ENCODE measurements at places on chromosomes 13 and 19.
A peak's percentile ranks its signal among the peaks of the same experiment; 100 is the strongest.

- DNase-seq, result no peak
Measured at GRCh38 chr13:112489199-112489598, 98.8 kb downstream of the TUBGCP3 start.

GRCh38 chr13:94286581-94286980 is 192.9 kb downstream of the DCT start:
- no peak for DNase-seq

GRCh38 chr13:84400706-84401105 is 518.4 kb upstream of the SLITRK1 start:
- DNase-seq, result no peak

GRCh38 chr13:49858178-49858856 is 65.8 kb upstream of the KPNA3 start:
- DNase-seq, result no peak

DNA sequence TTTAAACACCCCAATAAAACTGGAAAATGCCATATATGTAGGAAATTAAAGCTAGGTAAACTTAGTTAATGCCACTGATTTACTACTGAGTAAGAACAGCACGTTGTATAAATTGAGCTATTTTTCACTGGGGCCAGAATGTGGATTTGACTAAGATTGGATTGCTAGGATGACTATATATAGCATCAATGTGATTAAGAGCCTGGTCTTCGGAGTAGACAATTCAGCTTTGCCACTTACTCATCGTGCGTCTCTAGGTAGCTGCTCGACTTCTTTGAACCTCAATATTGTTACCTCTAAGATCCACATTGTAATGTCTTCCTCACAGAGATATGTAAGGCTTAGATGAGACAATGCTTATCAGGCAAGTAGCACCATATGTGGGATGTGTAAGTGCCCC is 462.5 kb downstream of the KLF12 start:
- no peak for DNase-seq

GRCh38 chr13:33610438-33611120 is 207.4 kb upstream of the RFC3 start:
- DNase-seq, result no peak

- no peak for DNase-seq
Measured at GRCh38 chr19:7942981-7943443, 454 bp downstream of the TIMM44 start.

DNA sequence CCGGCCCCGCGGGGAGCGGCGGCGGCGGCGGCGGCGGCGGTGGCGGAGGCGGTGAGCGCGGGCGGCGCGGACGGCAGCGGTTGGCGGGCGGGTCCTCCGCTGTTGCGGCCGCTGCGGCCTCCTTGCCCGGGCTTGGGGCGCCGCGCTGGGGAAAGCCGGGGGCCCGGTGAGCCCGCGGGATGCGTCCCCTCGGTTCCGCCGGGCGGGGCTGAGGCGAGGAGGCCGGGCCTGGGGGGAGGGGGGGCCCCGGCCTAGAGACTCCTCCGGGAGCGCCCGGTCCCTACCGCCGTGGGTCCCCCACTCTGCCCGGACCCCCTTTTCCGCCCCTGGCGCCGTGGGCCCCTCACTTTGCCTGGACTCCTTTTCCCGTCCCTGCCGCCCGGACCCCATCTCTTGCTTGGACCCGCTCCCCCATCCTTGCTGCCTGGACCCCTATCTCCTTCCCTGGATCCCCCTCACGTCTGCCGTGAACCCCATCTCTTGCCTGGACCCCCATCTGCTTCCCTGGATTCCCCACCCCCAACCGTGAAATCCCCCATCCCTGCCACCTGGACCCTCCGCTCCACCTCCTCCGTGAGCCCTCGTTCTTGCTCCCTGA is 28.6 kb upstream of the NDUFS7 start:
- peak; percentile 81 for DNase-seq

DNA sequence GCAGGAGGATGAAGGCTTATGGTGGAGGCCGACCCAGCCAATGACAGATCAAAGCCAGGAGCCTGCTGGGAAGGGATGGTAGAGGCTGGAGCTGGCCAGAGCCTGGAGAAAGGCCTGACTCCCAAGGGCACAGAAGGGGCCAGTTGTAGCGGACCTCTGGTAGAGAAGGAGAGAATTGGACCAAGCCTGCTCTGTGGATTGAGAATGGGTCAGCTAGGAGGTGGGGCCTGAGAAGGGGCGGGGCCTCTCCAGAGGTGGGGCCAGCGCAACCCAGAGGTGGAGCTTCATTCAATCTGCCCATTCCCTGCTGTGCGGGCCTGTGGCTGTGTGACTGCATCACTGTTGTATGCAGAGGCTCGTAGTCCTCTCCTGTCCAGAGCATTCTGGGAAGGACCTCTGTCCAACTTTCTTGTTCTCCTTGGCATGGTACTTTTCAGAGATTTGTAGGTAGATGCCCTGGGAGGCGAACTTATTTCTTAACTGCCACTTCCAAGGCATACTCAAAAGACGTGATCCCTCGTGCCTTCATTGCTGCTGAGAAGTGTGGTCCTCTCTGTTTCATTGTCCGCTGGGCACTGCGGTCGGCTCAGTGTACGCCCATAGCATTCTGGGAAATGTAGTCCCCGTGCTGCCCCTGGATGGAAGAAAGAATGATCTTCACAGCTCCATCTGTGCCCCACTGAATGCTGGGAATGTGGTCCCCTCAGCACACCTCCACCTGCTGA is 6.7 kb downstream of the GRIN2D start:
- peak; percentile 43 for DNase-seq

- no peak for DNase-seq
Measured at GRCh38 chr13:74253161-74253560, 119.0 kb upstream of the KLF12 start.

- no peak for DNase-seq
Measured at GRCh38 chr13:25132751-25133390, 36.9 kb downstream of the PABPC3 start.

- no peak for DNase-seq
Measured at GRCh38 chr19:16026131-16026530, 50.2 kb upstream of the TPM4 start.

DNA sequence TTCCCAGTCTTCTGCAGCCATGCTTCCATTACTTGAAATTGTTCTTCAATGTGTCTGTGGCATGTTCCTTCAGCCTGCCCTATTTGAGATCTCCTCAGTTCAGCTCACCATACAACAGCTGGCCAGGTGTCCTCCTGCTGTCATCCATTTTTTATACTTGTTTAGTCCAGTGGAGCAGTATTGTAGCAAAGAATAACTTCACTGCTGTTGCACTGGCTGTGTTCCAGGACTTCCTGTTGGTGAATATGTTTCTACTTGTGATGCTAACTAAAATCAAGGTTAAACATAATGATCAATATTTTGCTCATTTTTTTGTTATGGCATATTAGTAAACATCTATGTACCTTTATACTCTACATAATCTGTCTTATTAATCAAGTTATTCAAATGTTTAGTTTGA is 1394.1 kb downstream of the PCDH9 start:
- DNase-seq, result no peak

GRCh38 chr13:100521851-100522617 is 66.6 kb downstream of the GGACT start:
- DNase-seq, result no peak

DNA sequence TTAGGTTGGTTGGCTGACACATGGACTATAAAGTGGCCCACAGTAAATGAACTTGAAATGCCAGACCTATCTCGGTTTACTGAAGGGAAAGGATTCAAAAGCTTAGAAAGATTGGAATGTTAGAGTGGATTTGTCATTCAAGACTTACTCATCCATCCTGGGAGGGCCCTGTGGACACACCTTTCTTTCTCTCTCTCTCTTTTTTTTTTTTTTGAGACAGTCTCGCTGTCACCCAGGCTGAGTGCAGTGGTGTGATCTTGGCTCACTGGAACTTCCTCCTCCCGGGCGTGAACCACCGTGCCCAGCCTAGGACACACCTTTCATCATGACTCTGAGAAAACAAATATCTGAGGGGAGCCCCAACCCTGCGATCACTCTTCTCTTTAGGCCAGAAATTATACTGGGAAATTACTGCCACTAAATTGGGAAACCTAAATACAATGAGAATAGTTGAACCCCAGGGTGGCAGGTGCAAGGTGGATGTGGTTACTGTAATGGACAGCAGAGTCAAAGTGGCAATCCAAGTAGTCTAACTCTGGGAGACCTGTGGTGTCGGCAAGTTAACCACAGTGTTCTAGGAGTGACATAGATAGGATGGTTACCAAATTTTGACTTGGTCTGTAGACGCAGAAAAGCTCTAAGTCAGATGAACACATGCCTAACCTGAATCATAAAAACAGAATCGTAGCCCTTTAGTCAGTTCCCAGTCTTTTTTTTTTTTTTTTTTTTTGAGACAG is 47.1 kb upstream of the ZMYM5 start:
- no peak for DNase-seq

DNA sequence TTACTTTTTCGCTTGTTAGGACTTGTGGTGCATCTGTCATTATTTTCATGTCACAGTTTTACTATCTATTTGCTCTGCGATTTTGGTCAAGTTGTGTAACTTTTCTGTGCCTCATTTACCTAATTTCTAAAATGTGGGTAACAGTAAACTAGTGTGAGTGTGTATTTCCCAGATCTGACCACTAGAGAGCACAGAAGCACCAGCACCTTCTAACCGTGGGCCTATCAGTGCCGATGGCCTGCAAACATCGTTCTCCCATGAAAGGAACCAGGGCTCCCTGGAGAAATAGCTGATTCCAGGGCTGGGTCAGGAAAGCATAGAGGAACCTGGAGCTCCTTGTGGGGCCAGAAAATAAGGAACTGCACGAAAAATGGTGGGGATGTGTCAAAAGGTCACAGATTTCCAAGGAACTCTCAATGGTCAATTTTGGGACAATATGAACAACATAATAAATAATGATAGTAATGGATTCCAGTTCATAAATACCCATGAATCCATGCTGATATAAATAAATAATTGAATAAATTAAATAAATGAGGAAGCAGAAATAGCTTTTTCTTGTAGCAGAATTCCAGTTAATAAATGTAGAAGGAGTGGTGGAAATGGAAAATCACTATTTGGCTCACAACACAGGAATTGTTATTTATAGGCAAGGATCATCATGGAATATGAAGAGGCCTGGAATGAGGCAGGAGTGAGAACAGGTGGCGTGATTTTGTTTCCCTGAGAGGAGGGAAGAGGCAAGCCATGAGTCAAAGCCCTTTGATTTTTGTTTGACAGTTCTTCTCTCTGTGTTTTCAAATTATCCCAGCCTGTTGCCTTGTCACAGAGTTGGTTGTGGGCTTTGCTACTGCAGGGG is 31.1 kb downstream of the CEACAM8 start:
- peak; percentile 68 for DNase-seq

DNA sequence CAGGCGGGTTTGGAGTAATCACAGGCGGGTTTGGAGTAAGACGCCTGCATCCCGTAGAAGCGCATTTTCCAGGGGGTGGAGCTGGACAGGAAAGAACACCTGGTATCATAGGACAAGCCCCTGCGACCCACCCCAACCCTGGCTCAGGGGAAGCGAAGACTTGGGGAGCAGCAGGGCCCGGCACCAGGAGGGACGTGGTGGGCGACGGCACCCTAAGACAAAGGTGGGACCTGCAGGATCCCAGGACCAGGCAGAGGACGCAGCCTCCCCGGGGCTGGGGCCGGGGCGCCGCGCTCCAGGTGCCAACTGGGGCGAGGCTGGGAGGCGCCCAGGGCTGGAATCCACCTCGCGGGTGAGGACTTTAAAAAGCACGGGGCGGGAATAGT is 520 bp downstream of the ZNF600 start:
- DNase-seq, result no peak

DNA sequence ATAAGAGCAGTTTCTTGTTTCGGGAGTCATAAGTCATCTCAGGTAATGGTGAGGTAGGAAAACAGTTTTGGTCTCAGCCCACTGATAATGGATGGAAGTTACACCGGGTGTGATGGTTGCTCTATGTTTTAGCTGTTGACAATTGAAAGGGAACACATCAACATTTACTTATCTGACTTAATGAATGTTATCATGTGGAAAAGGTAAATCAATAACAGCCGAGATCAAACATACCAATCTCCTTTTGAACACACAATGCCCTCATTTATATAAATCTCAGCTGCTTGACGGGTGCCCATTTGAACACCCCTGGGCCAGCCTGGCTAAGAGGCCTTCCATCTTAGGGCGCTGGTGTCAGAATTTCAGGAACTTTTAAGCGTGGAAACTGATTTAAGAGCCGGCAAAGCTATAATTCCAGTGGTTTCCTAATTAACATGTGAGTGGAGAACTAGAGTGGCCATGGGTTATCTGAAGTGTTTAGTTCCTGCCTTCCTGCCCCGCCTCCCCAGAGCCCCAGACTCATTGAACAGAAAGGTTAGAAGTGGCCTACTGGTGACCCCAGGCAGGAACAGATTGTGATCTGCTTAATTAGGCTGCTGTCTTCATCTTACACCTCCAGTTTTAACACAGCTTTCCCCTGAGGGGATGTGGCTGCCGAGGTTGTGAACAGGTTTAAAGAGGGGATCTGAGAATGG is 572.7 kb downstream of the FGF9 start:
- no peak for DNase-seq

DNA sequence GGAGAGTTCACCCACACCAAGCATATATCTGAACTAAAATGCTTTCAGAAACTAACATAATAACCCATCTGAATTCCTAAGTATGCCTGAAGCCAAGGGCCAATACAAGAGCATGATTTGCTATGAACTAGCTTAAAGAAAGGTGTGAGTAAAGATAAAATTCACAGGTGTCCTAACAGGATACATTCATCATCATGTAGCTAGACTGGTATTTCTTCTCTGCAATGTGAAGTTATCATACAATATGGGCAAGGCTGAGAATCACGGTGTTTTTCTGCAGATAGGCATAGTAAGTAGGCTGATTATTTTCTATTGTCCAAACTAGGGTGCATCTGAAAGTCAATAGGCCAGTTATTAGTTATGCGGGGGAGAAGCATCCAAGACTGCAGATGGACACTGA is 63.1 kb downstream of the STK24 start:
- no peak for DNase-seq

DNA sequence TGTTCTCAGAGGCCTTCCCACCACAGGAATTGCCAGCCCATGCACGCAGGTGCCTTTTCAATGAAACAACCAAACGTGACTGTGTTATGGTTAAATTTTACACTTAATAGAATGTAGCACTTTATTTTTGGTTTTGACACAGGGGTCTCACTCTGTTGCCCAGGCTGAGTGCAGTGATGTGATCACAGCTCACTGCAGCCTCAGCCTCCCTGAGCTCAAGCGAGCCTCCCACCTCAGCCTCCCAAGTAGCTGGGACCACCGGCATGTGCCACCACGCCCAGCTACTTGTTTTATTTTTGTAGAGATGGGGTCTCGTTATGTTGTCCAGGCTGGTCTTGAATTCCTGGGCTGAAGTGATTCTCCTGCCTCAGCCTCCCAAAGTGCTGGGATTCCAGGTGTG is 7.2 kb downstream of the ATP8B3 start:
- DNase-seq, result no peak

GRCh38 chr13:110200276-110200870 is 106.6 kb downstream of the COL4A1 start:
- no peak for DNase-seq

DNA sequence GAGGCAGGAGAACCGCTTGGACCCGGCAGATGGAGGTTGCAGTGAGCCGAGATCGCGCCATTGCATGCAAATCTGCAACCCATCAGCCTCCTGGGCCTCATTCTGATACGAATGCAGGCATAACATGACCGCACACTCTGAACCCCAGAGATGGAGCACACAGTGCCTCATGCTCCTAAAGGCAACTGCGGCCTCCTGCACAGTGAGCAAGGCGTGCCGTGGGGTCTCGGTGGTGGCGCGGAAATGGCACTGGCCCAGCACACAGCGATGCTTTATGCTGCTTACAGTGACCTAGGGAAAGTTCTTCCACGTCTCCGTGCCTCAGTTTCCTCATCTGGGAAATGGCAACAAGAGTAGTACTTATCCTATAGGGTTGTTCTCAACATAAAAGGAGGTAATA is 2.0 kb upstream of the C19orf12 start:
- no peak for DNase-seq
